Fibroblast of pulmonary artery (primary cell): ENCODE measurements at places on chromosomes 13 and 19.
A peak's percentile ranks its signal among the peaks of the same experiment; 100 is the strongest.

DNA sequence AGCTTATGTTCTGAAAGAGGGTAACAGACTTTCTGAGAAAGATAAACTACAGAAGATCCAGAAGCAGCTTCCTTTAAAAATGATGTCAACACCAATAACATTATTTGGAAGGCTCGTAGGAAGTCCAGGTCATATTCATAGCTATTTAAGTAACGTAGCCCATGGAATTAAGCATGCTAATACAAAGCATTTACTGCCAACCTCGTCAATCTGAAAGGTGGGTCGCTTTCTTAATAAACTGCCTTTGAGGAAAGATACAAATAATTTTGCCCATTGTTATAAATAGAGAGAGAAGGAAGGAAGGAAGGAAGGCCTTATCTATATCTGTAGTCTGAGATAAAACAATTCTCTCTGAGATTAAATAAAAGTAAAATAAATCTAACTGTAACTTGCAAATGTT lies 80.3 kb downstream of the STARD13 start:
- no peak for DNase-seq

DNA sequence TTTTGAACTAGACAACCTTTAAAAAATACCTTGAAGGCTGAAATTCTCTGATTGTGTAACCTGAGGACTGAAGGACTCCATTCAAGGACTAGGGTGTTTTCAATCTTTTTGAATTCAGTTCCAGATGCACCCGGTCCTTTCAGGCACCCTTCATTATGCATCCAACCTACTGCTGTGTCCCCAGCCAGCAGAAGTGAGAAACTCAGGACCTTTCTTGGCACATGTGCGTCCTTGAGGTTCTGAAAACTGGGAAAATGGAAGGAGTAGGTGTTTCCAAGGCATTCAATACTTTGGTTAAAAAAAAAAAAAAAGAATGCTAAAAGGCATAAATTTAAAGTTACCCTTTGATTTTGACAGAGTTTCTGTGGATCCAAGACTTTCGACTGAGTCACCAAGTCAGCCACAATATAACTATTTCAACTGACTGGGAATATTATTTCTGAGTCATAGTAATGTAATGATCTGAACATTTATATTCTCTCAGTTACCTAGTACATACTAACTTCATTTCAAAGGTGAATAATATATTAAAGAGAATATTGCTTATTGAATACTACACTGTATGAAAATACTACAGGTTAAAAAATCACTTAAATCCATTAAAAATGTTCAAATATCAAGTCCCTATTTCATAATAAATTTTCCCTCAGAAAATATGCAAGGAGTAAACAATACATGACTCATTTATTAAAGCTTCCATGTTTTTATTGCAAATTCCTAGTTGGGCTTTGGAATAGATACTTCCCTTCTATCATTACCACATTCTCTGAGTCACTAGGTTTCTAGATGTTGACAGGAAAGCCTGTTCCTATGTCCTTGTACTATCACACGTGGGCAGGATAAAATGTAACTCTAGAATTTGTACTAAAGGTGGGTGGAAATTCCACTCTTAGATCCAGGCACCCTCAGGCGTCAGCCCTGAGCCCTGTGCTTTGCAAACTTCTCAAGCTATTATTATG lies 2.4 kb upstream of the ITGBL1 start:
- DNase-seq = peak; percentile 84

DNA sequence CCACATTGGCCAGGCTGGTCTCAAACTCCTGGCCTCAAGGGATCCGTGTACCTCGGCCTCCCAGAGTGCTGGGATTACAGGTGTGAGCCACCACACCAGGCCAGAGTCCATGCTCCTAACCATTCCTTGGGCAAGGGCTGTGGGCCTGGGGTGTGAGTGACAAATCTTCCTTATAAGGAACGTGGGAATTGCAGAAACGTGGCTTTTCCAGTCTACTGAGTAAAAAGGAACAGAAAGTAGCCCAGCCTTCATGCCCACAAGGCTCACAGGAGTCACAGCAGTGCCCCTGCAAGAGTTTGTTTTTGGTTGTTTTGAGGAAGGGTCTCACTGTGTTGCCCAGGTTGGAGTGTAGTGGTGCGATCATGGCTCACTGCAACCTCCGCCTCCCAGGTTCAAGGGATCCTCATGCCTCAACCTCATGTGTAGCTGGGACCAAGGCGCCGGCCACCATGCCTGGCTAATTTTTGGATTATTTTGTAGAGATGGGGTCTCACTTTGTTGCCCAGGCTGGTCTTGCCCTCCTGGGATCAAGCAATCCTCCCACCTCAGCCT lies 5.1 kb downstream of the MYPOP start:
- DNase-seq = no peak

DNA sequence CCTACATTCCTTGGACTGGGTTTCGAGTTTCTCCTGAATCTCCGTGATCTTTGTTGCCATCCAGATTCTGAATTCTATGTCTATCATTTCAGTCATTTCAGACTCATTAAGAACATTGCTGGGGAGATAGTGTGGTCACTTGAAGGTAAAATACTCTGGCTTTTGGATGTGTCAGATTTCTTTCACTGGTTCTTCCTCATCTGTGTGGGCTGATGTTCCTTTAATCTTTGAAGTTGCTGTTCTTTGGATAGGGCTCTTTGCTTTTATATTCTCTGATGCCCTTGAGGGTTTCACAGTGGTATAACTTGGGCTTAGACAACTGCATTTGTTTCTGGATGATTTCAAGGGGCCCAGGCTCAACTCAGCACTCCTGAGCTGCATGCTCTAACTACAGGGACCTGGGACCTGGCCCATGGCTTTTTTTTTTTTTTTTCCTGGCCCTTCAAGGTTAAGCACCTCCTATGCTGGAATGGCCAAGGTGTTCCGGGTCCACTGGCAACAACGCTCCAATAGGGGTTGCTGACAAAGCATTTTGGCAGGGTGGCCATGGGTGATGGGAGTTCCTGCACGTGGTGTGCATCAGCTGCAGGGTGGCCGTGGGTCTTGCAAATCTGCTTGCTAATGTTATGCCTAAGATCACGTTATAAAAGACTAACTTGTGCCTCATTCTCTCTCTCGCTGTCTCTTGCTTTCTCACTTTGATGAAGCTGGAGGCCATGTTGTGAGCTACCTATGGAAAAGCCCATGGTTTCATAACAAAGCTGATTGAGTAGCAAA lies 5.9 kb upstream of the SIGLEC7 start:
- no peak for DNase-seq

DNA sequence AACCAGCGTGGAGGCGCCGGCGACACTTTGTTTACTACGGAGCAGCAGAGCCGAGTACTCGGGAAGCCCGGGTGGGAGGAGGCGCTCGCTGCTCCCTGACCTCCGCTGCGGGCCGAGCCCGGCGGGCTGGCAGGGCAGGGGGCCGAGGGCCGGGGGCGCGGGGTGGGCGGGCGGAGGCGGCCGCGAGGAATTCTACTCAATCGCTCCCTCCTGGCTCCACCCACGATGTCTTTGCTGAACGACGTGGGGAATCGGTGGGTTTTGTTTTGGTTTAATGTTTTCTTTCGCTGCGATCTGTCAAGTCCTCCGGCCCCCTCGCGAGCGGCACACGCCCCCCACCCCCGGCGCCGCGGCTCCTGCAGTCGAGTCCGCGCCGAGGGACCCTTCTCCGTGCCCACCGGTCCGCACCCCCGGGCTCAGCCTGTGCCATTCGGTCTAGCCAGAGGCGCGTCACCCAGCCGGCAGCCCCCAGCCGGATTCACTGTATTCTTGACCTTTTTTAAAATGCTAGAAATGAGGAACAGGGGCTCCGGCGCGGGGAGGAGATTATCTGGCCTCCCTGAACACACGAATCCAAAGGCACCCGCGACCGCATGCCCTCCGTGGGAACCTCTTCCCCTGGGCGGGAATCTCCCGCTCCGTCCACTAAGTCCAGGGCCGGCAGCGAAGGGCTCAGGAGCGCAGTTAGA lies 636 bp upstream of the FOXO1 start:
- no peak for DNase-seq

GRCh38 chr13:92716749-92717148 lies 509.9 kb upstream of the GPC6 start:
- peak; percentile 38 for DNase-seq

- peak; percentile 27 for DNase-seq
Observed at GRCh38 chr13:114100446-114101357, 31.7 kb downstream of the RASA3 start.

GRCh38 chr19:49515767-49516166 lies 3.3 kb downstream of the FCGRT start:
- peak; percentile 72 for DNase-seq

- no peak for DNase-seq
Observed at GRCh38 chr13:44660050-44660449, 83.9 kb upstream of the TSC22D1 start.

GRCh38 chr13:27352698-27353097 lies 71.7 kb upstream of the GTF3A start:
- no peak for DNase-seq

- peak; percentile 88 for DNase-seq
Observed at GRCh38 chr13:45370922-45371406, 30.0 kb upstream of the TPT1 start.

GRCh38 chr19:42038666-42039065 lies 31.3 kb downstream of the GRIK5 start:
- no peak for DNase-seq

- no peak for DNase-seq
Observed at GRCh38 chr19:38709671-38710415, 34.4 kb downstream of the CAPN12 start.

- no peak for DNase-seq
Observed at GRCh38 chr13:43132911-43133310, 109.5 kb downstream of the DNAJC15 start.

DNA sequence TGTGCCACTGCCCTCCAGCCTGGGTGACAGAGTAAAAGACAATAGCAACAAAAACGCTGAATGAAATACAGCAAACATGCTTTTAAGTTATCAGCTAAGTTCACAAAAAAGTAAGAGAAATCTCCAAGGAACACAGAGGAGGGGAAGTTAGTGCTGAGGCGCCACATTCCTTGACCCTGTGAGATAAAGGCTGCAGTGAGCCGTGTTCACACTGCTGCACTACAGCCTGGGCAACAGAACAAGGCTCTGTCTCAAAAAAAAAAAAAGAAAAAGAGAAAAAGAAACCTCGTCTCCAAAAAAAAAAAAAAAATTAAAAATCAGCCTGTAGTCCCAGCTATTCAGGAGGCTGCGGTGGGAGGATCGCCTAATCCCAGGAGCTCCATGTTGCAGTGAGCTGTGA lies 16.3 kb upstream of the DOCK6 start:
- peak; percentile 70 for DNase-seq

DNA sequence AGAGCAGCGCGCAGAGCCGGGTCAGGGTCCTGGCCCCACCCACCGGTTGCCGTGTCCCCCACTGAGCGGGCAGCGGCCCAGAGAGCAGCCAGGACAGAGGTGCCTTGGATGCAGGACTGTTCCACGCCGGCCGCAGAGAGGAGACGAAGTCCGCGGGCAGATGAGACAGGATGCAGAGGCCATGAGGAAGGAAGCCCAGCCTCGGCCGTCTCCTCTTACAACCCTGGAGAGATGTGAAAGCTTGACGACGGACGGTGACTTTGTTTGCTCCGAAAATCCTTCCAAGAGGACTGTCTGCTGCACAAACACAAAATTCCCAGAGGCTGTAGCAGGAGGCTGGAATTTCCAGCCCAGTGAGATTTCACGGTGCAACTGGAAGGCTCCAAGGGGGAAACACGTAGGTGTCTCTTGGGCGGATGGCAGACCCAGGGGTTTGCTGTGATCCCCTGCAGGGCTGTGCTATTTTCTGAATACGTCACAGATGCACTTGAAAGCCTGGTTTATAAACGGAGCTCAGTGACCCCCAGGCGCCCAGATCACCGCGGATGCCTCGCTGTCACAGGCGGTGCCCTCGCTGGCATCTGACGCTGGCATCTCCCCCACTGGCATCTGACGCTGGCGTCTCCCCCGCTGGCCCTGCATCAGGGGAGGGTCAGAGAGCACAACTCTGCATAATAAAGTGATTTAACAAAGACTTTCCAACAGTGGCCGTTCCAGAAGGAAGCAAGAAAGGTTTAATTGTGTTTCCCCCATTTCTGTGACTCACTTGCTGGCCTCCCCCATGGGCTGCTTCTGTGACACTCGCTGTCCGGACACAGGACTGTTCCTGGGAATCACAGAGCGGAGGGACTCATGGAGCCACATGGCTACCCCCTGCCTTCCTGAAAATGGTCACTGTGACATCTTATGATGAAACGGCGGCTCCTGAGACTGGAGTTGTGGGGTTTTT lies 62.0 kb upstream of the C13orf46 start:
- peak; percentile 20 for DNase-seq

DNA sequence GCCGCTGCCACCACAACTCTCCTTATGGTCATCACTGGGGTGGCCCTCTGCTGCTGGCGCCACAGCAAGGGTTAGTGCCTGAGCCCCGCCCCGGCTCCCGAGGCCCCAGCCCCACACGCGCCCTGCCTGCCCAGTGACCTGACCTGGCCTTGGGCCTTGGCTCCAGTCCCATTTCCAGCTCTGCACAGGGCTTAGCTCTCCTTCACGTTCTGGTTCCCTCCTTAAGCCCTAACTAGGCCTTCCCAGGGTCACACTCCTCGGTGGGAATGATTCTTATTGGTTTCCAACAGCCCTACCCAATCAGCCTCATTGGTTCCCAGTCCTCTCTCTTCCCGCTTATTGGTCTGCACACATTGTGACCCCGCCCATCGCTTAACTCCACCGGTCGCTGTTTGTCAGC lies 5.8 kb downstream of the KIRREL2 start:
- DNase-seq = no peak

GRCh38 chr19:2551864-2552185 lies 75.9 kb downstream of the GADD45B start:
- DNase-seq = no peak

DNA sequence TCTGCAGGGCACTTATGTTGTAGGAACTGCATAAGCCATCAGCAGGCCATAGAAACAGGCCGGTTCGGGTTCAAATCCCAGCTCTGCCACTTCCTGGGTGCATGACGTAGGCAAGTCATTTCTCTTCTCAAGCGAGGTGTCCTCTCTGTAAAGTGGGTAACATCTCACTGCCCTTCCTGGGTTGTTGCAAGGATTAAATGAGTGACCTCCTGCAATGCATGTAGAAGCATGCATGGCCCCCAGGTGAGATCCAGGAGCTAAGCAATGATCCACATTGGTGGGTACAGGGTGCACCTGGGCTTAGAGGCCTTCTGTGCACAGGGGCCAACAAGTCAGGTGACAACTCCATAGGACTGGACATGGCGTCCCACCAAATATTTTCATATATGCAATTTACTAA lies 13.8 kb downstream of the PHLDB3 start:
- DNase-seq = no peak
